ENCODE measurements at places on chromosomes 7 and 10.

DNA sequence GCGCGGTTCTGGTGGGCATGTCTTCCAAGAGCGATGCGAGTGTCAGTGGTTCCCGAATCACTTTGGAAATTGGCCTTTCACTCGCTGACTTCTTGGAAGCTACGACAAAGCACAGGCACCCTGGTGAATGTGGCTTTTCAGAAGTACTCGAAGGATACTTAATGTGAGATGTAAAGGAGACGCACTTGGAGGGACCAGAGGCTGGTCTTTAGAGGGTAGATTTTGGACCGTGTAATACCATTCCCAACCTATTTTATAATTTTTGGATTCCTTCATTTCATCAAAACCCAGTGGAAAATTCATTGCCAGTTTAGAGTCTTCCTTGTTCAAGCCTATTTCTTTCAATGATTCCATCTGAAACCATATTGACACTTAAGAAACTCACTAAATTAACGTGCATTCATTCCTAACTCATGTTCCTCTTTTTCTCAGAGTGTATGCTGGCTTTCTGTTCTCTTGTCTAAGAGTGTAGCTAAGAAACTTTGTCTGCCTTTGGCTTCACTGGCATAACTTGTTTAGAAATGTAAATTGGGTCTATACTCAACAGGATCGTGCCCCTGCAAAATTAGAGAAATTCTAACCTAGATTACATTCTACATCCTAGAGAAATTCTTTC is 645 bp upstream of the COPG2 start:
- DNase-seq = no peak

DNA sequence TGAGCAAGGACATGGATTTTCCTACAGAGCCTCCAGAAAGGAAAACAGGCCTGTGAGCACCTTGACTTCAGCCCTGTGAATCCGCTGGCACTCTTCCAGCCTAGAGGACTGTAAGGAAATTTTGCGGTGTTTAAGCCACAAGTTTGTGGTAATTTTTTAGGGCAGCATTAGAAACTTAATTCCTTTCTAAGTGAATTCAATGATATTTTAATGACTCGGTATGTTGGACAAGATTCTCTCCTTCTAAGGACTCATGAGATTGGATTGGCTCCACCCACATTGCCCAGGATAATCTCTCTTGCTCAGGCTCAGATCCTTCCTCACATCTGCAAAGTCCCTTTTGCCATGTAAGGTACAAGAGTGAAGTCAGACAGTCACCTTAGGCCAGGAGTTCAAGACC is 4.5 kb downstream of the LYZL2 start:
- peak; percentile 30 for DNase-seq

GRCh38 chr7:104956753-104957450 is 57.1 kb upstream of the KMT2E start:
- DNase-seq = peak; percentile 56

- no peak for DNase-seq
Measured at GRCh38 chr7:114302858-114303257, 111.8 kb upstream of the FOXP2 start.

DNA sequence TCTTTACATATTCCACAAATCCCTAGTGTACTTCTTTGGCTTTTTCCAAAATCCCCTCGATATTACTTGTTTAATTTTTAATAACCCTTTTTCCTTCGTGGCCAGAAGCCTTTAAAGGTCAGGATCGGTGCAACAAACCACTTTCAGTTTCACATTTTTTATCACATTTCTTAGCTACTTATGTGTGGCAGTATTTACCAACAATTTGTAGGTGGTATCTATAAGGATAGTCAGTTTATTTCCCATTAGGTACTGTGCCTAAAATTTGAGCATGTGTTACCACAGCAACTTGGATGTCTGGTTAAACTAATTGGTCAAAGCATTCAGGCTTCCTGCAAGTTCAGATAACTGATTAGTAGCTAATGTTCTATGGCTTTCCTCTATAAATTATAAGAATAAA is 104.9 kb downstream of the CDK14 start:
- peak; percentile 39 for DNase-seq

- no peak for DNase-seq
Measured at GRCh38 chr7:99394188-99394502, 14.3 kb downstream of the PDAP1 start.

GRCh38 chr10:132591166-132591971 is 53.8 kb downstream of the INPP5A start:
- DNase-seq = peak; percentile 68
